Stimulated activated CD8-positive, alpha-beta memory T cell treated with anti-CD3 and anti-CD28 coated beads, Interleukin-7, amount 100 ng/mL, for 48 hours (primary cell): ENCODE measurements at places on chromosomes 6 and 20.

DNA sequence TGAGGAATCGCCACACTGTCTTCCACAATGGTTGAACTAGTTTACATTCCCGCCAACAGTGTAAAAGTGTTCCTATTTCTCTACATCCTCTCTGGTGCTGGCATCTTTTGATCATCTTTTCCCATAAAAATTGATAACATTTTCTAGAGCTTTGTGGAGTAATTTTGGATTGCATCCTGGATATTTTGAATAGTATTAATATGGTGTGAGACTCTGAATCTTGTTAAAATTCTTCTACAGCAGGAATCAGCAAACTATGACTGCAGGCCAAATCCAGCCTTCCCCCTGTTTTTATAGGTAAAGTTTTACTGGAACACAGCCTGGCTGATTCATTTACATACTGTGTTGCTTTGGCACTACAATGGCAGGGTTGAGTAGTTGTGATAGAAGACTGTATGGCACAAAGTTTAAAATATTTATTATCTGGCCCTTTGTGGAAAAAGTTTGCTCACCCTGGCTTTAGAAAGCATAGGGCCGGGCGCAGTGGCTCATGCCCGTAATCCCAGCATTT lies 15.0 kb upstream of the RNF8 start:
- no peak for DNase-seq

GRCh38 chr6:69901361-69901760 lies 35.0 kb downstream of the COL19A1 start:
- DNase-seq = no peak

DNA sequence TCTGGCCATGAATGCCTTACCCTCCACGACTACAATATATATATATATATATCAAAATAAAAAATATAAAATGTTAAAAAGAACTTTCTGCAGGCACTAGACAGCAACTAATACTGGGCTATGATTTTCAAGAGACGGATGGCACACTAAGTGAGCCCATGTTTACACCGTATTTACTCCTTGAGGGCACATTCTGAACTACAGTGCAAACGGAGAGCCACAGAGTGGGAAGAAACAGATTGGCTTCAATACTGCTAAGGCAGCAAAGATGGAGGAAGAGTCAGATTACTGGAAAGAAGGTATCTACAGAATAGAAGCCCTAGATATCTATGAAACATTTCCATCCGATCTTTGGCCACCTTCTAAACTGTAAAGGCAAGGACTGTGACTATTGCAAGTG lies 330.3 kb downstream of the HTR1B start:
- no peak for DNase-seq

DNA sequence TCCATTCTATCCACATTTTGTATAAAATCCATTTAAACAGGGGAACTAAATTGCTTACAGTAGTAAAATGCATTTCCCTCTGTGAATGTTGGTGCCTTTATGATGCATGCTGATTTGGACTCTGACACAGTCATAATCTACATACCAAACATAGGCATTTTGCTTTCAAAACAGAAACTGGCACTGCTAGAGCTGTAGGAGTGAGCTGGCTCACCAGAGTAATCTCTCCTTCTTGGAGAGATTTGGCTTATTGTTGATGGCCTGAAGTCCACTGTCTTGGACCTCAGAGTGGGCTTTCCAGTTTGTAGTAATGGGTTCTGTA lies 363.2 kb upstream of the FLRT3 start:
- DNase-seq = no peak

DNA sequence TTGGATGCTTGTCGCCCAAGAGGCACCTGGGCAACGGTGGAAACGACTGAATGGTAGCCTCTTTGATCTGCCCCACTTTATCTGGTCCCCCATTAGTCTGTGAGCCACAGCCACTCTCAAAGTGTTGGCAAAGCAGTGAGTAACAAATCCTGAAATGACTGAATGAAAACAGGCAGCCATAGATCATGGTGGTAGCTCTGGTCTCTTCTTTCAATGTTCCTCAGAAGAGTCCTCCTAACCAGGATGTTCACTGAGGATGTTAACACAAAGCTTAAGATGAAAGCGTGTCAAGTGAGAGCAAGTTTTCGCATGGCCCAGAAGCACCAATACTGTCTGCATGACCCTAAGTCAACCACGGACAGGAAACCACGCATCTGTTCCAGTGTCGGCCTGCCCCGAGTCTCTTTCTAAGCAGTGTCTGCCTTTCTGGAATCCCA lies 107.3 kb downstream of the IRF4 start:
- DNase-seq = no peak

- no peak for DNase-seq
Observed at GRCh38 chr6:160437775-160438174, 89.6 kb downstream of the SLC22A3 start.

- no peak for DNase-seq
Observed at GRCh38 chr20:7358670-7359069, 581.6 kb downstream of the HAO1 start.

DNA sequence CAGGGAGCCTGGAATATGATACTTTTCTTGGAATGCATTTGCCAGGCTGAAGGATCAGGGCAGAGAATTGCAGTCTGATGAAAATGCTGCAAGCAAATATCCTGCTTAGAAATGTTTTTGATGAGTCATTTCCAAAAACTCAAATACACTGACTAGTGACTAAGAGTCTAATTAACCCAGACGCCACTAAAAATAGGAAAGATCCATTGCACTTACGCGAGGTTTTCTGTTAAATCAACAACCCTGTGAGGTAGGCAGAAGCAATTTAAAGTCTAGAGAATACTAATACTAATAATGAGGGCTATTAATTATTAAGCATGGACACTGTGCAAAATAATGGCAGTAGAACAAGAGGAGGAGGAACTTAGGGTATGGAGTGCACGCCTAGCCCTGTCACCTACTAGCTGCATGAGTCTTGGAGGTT lies 130.1 kb upstream of the DOK5 start:
- DNase-seq = no peak

- peak; percentile 67 for DNase-seq
Observed at GRCh38 chr20:25859649-25860530, 163.2 kb upstream of the ZNF337 start.

- DNase-seq = no peak
Observed at GRCh38 chr6:16190214-16190613, 48.2 kb upstream of the GMPR start.

GRCh38 chr20:43543138-43543537 lies 15.7 kb upstream of the SGK2 start:
- DNase-seq = no peak

DNA sequence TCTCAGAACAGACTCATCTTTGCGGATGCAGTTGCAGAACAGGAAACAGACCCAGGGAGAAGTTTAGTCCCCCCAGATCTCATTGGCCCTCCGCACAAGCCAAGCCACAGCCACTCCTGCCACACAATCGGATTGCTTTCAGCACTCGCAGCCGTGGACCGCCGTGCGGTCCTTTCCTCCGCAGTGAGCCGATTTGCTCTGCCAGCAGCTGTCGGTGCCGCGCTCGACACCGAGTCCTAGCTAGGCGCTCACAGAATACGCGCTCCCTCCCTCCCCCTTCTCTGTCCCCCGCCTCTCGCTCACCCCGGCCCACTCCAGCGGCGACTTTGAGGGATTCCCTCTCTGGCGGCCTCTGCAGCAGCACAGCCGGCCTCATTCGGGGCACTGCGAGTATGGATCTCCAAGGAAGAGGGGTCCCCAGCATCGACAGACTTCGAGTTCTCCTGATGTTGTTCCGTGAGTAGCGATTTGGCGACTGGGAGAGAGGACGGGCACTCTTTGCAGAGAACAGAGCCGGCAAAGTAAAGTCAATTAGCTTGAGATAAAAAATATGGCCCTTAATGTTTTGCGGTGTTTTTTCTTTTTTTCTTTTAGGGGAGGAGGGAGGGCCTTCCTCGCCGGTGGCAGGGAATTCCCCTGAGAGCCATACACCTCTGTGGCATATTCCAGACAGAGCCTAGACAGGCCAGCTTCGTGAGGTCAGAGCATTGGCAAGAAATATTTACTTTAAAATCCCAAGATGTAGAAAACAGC lies at the start of gene LAMP5:
Gene LAMP5, plus strand, starts transcription at position 130 of the 753 bp plus-strand sequence. Its CDS starts 263 bp downstream, at position 393.
- no peak for DNase-seq

DNA sequence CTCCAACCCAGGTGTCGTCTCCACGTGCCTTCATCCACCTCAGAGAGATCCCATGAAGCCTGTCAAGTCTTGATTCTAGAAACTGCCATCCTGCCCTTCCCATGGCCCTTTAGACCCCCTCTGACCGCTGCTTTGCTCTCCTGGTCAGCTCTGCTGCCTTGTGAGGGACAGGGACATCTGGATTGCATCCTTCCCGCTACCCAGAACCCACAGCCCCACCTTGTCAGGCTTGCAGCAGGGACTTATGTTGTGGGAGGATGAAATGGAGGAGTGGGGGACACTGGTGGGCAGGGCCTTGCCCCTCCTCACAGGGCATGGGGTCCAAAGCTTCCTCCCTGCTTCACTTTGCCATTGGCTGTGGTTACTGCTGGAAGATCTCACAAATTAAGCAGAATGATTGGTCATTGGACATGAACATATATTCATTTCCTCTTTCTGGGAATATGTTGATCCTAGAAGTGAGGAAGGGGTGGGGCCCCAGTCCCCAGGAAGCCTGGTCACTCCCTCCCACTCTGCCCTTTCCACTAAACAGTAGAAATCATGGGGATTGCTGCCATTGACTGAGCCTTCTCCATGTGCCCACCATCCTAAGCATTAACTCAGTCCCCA lies 4.5 kb downstream of the GLP1R start:
- no peak for DNase-seq

- no peak for DNase-seq
Observed at GRCh38 chr6:79239536-79240168, 5.2 kb upstream of the HMGN3 start.

DNA sequence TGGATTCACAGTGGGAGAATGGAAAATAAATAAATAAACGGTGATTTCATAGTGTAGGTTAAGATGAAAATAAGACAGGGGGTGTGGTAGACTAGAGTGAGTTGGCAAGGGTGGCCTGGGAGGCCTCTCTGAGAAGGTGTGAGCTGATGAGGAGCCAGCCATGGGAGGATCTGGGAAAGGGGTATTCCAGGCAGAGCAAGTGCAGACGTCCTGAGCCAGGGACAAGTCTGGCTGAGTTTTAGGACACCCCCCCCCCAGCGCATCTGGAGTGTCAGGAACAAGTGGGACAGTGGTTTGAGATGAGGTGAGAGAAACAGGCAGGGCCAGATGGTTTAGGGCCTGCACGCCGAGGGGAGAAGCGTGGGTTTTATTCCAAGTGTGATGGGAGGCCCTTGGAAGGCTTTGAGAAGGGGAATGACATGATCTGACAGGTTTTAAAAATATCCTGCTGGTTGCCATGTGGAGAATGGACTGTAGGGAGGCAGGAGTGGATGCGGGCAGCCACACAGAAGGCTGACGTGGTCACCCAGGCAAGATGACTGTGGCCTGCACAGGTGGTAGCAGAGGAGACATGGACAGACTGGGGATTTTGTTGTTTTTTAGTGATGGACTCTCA lies 21.1 kb upstream of the CCM2L start:
- no peak for DNase-seq

GRCh38 chr6:102774326-102774725 lies 1380.8 kb downstream of the GRIK2 start:
- DNase-seq = no peak

DNA sequence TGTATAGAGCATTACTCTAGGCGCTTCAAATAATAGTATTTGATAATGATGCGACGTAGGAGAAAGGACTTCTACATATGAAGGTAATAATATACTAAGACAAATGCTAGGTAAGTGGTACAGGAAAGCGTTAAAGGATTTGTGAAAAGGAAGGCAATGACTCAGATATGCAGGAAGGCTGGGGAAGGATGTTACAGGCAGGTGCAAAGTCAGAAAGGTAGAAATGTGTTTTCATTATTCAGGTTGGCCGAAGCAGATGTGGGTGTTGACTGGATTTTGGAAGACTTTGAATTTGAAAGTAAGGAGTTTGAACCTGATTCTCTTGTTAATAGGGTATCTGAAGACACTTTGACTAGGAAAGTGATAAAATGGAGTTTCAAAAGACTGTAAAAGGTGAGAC lies 51.0 kb downstream of the STK4 start:
- no peak for DNase-seq

GRCh38 chr6:39791850-39792539 lies at the start of gene DAAM2:
TSS of gene DAAM2 (plus strand) at chr6:39792376. CDS start at chr6:39856303, 63,927 bp downstream.
- DNase-seq = no peak

DNA sequence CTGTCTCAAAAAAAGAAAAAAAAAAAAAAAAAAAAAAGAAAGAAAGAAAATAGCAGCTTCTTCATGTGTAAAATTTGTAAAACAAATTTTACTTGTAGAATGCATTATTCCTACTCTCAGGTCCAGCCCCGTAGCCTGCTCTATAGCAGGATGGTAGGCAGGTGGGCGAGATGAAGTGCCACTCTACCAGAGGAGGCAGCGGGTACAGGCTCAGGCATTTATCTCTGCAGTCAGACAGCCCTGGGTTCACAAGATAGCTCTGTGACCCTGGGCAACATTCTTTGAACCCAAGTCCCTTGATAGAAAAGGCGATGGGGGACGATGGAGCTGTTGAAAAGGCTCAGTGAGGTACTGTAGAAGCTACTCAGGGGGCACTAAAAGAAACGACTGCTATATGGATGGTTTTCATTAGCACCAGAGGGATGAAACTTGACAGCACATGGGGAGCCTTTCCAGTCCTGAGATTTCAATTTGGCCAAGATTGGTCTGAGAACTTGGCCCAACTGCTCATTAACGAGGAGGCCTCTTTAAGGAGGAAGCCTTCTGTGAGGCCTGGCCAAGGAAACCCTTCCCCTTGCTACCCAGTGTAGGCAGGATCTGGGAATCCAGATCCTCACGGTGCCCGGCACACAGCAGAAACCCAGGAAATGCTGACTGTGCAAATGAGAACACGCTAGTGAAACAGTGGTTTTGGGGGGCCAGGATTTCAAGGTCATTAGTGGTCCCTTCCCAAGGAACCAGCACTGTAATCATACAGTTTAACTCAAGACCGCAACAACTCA lies 63.1 kb downstream of the MYH7B start:
- no peak for DNase-seq

GRCh38 chr6:35036828-35037663 lies 104.1 kb downstream of the TCP11 start:
- no peak for DNase-seq

DNA sequence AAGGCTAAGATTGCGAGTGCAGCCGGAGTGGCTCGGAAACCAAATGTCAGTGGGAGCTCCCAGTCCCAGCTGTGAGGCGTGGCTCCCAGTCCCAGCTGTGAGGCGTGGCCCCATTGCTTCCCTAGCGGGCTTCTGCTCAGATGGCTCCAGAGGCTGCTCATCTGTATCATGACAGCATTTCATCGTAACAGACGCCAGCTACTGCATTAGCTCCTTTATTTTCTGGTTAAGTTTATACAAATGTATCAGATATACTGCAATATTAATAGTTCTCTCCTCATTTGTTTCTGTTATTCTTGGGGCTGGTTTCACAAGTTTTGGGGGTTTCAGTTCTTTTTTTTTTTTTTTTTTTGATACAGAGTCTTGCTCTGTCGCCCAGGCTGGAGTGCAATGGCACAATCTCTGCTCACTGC lies 34.7 kb upstream of the TBXT start:
- DNase-seq = no peak

- DNase-seq = peak; percentile 31
Observed at GRCh38 chr6:122789182-122790027, at the start of gene SMPDL3A. TSS of gene SMPDL3A (plus strand) at chr6:122789258. CDS start at chr6:122789347, 89 bp downstream.

DNA sequence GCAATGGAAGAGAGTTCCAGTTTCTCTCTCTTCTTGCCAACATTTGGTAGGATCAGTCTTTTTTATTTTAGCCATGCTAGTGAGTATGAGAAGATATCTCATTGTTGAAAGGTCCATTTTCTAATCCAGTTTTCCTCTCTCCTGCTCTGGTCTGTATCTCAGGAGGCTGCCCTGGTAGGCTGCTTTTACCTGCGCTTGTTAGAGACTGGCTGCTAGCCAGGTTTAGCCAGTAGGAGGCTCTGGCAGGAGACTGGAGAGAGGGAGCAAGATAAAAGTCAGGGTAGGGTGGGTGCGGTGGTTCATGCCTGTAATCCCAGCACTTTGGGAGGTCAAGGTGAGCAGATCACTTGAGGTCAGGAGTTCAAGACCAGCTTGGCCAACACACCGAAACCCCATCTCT lies 68.6 kb upstream of the FOXP4 start:
- no peak for DNase-seq
